Thoracic aorta (tissue), 2 donors: ENCODE measurements at places on chromosomes 16 and 17.
A peak's percentile ranks its signal among the peaks of the same experiment; 100 is the strongest.

GRCh38 chr16:56332464-56333079 is 92.8 kb downstream of the AMFR start:
- H3K4me1 ChIP-seq = no peaks in the 10 kb centered on the region
- H3K4me3 ChIP-seq = no peak overlapping the region
- no peak for DNase-seq
- H3K36me3 ChIP-seq = no peaks in the 10 kb centered on the region
- H3K27ac ChIP-seq = no peak overlapping the region
- H3K27me3 ChIP-seq = no peaks in the 10 kb centered on the region

DNA sequence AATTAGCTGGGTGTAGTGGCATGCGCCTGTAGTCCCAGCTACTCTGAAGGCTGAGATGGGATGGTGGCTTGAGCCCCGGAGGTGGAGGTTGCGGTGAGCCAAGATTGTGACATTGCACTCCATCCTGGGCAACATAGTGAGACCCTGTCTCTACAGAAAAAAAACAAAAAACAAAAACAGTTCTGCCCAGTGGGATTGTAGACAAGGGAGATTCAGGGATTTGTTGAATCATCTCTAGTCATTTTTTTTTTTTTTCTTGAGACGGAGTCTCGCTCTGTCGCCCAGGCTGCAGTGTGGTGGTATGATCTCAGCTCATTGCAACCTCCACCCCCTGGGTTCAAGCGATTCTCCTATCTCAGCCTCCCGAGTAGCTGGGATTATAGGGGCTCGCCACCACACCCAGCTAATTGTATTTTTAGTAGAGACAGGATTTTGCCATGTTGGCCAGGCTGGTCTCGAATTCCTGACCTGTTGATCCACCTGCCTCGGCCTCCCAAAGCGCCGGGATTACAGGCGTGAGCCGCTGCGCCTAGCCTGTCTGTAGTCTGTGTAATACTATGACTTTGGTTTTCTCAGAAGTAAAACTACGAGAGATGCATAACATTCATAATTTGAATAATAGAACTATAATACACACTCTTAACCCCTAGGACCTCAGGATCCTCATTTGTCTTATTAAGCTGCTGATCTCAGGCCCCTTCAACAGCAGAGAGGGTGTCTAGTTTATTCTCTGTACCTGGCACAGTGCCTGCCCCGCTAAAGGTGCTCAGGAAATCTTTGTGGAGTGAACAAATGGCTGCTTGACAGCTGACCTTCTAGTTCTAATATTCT is 1.4 kb downstream of the TEN1 start:
- peak overlapping the region; percentile 84 for H3K4me3 ChIP-seq
- H3K27me3 ChIP-seq = no peaks in the 10 kb centered on the region
- DNase-seq = no peak
- peak overlapping the region; percentile 99 for H3K27ac ChIP-seq
- H3K36me3 ChIP-seq = no peaks in the 10 kb centered on the region

DNA sequence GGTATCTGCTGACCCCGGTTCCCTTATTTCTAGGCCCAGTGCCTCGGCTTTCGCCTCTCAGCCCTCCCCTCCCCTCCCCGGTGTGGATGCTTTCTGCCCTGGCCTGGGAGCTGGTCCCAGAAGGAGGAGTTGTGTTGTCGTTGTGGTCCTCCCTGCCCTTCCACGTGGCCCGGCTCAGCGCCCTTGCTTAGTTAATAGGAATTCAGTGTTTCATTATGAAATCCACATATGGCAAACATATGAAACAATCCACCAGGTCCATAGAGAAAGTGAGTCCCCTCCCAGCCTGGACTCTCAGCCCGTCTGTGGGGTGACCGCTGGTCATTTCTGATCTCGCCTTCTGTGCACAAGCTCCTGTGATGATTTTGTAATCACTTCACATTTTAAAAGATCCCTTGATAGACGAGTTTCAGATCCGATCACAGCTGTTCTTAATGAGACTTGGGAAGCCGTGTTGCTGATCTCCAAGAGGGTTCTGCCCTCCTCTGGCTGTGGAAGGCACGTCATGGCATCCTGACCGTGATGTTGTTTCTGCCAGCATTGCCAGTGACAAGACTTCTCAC is 112.1 kb downstream of the BANP start:
- DNase-seq = no peak
- peak overlapping the region; percentile 15 for H3K4me3 ChIP-seq
- H3K4me1 ChIP-seq = peaks cover 28% of the 10 kb centered on the region
- peak overlapping the region; percentile 52 for H3K27ac ChIP-seq
- peaks cover 3% of the 10 kb centered on the region for H3K36me3 ChIP-seq

- no peak overlapping the region for H3K27ac ChIP-seq
- H3K4me3 ChIP-seq = no peak overlapping the region
- no peak for DNase-seq
- no peaks in the 10 kb centered on the region for H3K36me3 ChIP-seq
Measured at GRCh38 chr16:79018650-79019429, 581.7 kb downstream of the MAF start.

GRCh38 chr17:7703584-7704479 is 1.2 kb upstream of the EFNB3 start:
- no peak overlapping the region for H3K4me3 ChIP-seq
- H3K36me3 ChIP-seq = peaks cover 5% of the 10 kb centered on the region
- H3K27me3 ChIP-seq = peaks cover 8% of the 10 kb centered on the region
- H3K27ac ChIP-seq = no peak overlapping the region
- H3K4me1 ChIP-seq = peaks cover 15% of the 10 kb centered on the region
- no peak for DNase-seq
